DMS 273 treated with DMSO at 0.1 percent for 48 hours (cell line): ENCODE measurements at places on chromosomes 7 and 10.

GRCh38 chr10:87886635-87887034 lies 23.2 kb downstream of the PTEN start:
- DNase-seq: no peak

DNA sequence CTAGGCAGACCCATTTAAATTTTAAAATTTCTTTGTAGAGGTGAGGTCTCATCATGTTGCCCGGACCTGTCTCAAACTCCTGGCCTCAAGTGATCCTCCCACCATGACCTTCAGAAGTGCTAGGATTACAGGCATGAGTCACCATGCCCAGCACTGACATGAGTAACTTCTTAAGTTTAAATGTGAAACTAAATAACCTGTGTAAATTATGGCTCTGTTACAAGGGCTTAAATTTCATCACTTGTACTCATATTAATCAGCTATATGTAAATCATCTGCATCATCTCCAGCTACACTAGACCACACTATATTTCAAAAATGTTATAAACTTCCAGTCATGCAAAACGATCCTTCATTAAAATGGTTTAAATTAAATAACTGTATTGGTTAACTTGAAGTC lies 56.1 kb downstream of the ATAD1 start:
- DNase-seq: no peak

GRCh38 chr7:98553666-98554065 lies 63.4 kb upstream of the NPTX2 start:
- no peak for DNase-seq

DNA sequence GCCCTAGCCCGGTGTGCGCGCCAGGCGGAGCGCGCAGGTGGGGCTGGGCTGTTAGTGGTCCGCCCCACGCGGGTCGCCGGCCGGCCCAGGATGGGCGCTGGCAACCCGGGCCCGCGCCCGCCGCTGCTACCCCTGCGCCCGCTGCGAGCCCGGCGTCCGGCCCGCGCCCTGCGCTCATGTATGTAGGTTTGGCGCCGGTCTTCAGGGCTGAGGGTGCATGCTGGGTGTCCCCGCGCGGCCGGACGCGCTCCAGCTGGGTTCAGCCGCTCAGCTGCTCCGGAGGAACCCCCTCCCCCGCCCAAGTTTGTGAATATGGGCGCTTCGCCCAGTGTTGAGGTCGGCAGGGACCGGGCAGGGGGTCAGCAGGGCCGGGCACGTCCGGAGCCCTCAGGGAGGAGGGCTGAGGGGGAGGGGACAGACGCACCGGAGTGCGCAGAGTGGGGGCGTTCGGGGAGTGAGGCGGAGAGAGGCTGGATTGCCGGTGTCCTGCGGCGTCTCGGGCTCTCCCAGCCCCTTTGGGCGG lies 559 bp downstream of the VWC2 start:
- no peak for DNase-seq

GRCh38 chr7:11313801-11314200 lies 340.1 kb downstream of the PHF14 start:
- DNase-seq: no peak
